Jurkat, Clone E6-1 (cell line): ENCODE measurements at places on chromosomes 2 and 18.
A peak's percentile ranks its signal among the peaks of the same experiment; 100 is the strongest.

DNA sequence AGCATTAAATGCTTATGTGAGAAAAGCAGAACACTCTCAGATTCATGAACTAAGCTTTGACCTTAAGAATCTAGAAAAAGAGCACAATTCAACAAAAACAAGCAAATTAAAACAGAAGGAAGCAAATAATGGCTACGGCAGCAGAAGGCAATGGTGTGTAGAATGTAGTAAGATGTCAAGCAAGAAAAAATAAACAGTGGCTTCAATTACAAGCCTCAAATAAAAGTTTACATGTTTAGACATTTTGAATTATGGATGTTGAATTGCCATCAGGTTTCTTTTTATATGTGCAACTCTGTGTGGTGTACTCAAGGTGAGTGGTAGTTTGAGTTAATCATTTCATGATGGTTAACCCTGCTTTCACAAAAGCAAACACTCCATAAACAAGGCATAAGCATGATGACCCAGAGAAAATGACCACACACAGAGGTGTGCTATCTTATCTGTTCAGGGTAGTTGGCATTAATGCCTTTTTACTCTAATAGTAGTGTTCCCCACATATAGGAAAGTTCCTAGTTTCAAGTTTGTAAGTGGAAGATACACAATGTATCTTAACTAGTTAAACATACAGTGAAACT lies 207.1 kb downstream of the FIGN start:
- no peak for DNase-seq

- DNase-seq = no peak
Measured at GRCh38 chr2:208172125-208172524, 8.7 kb upstream of the CRYGA start.

GRCh38 chr2:109151519-109151918 lies 22.5 kb downstream of the SH3RF3 start:
- no peak for DNase-seq

GRCh38 chr18:22711192-22711685 lies 221.9 kb upstream of the RBBP8 start:
- DNase-seq = no peak

GRCh38 chr2:229438430-229439159 lies 167.5 kb upstream of the PID1 start:
- no peak for DNase-seq

DNA sequence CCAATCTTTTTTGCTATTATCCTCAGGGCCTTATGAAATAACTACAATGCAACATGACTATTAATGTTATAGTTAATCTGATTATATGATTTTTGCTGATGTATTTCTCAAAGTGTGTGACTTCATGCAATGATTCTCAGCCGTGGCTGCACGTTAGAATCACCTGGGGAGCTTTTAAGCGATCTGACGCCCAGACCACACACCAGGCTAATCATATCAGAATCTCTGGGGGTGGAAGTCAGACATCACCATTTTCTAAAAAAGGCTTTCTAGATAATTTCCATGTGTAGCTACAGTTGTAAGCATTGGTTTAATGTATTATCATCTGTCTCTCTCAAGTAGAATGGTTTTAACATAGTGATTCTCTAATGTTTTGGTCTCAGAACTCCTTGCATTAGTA lies 5.5 kb upstream of the QPCT start:
- DNase-seq = no peak

DNA sequence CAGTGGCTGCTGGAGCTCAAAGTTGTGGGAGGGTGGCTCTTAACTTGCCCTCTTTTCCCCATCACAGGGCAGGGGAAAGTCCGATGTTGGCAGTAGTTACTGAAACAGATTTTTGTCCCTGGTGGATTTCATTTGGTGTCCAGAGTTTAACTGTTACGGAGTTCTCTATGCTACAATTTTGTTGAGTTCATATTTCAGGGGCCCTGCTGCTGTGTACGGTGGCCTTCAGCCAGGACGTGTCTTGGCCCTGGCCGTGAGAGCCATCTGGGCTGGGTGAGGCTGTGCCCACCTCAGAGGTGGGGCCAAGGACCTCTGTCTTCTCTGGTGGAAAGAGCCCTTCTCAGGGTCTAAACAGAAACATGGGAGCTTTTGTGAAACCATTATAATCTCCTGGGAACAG lies 67.4 kb downstream of the SH3YL1 start:
- no peak for DNase-seq

- DNase-seq = no peak
Measured at GRCh38 chr2:101549371-101549770, 74.5 kb upstream of the RFX8 start.

DNA sequence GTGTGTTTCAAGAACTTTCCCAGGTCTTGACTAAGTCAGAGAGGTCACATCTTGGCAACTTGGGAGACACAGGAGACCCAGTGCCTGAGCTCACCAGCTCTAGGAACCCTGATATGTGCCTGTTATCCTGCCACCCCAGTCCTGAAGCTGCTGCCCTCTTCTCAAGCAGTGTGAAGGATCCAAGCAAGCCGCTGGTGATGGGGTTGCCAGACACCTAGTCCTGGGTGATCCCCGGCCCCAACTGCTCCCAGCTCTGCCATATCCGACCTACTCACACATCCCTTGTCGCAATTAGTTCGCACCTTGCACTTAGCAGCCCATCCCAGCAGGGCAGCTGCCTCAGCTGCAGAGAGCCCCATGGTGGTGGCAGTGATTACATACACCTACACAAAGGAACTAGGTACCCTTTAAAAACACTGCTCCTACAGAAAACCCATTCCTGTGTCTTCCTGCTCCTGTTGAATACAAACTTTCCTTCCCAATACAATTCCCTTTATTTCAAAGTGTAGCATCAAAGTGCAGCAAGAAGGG lies 247.2 kb upstream of the RAB12 start:
- DNase-seq = no peak

- DNase-seq = no peak
Measured at GRCh38 chr2:61585383-61585782, 47.2 kb upstream of the XPO1 start.

GRCh38 chr18:58866066-58866772 lies 1.5 kb downstream of the ZNF532 start:
- no peak for DNase-seq

DNA sequence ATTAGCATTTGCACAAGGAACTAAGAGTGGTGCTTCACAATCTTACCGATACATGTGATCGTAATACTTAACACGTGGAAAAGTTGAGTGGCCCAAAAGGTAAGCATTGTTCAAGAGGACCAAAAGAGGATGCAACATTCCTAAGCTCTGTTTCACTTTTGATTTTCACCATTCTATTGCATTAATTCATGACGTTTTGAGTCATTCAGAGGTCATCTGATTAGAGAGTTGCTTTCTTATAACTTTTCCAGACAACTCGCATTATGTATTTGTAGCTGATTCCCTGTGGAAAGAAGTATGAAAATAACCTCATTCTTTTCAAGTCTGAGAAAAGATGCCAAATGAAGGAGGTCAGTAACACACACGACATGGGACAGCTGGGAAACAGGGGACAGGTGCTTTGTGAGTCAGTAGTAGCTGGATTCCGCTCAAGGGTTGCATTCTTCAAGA lies 344.4 kb downstream of the RND3 start:
- no peak for DNase-seq

DNA sequence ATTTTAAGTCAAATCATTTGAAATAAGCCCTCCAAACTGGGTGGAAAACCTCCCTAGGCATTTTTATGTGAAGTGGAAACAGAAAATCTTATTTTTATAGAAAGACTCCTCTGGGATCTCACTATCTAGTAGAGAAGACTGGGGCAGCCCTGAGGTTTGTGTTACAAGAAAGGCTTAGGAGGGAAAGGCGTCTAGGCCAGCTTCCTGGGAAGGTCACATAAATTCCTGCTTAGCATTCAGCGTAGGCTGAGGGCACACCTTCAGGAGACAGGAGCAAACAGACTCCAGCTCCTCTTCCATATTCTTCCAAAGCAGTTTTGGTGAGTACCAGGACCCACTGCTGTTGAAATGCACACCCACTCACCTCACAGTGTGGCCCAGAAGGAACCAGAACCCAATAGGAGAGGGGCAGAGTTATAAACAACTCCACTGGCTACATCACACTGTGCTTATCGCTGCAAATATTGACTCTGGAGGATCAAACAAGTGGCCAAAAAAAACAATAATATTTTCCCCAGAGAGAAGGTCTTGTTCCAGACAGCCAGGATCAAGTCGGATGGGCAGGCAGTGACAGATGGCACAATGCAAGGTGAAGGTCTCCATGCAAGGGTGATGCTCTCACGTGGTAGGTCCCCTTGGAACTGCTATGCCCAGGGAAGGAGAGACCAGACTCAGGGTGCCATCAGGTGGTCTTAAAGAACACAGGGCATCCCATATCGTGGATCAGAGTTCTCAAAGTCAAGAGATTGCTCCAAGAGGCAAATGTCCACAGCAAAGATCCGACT lies 17.7 kb upstream of the IGFBP2 start:
- no peak for DNase-seq

DNA sequence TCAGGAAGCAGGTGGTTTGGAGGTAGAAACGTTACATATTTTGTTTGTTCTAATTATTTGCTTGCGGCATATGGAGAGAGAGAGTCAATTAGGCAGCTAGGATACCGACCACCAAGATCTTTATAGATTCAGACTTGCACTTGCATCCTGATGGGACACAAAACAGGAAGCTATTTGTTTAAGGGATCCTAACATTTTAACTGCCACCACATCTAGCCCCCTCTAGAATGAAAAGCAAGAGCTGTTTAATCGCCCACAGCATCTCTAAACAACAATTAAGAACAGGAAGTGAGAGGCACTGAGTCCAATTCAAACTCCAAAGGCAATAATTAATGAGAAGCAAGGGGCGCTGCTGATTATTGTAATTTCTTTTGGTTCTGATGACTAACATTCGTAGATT lies 182.0 kb upstream of the LINC00305 start:
- DNase-seq = no peak

- DNase-seq = peak; percentile 61
Measured at GRCh38 chr2:28956415-28956826, 24.7 kb upstream of the TOGARAM2 start.

DNA sequence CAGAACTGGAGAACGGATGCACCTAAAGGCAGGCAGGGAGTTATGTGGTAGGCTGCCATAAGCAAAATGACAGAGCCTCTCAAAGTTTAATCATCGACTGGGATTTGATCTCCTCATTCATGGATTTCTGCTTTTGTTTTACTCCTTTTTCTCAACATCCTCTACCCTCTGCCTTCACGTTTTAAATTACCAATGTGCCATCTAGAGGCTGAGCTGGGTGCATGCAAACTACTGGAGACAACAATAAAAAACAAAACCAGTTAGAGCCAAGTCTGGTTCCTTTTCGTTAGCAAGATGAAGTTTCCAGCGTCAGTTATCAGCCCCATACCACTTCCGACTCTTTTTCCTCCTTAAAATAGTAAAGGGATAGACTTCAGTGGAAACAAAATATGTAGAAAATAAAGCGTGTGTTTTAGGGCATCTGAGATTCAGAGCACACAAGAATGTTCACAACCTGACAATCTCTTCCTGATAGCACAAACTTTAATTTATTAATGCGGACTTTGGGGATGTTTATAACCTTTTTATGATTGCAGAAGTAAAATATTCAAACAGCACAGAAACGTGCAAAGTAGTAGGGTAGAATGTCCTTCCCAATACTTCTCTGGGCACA lies 117.0 kb downstream of the LAMA1 start:
- peak; percentile 7 for DNase-seq

DNA sequence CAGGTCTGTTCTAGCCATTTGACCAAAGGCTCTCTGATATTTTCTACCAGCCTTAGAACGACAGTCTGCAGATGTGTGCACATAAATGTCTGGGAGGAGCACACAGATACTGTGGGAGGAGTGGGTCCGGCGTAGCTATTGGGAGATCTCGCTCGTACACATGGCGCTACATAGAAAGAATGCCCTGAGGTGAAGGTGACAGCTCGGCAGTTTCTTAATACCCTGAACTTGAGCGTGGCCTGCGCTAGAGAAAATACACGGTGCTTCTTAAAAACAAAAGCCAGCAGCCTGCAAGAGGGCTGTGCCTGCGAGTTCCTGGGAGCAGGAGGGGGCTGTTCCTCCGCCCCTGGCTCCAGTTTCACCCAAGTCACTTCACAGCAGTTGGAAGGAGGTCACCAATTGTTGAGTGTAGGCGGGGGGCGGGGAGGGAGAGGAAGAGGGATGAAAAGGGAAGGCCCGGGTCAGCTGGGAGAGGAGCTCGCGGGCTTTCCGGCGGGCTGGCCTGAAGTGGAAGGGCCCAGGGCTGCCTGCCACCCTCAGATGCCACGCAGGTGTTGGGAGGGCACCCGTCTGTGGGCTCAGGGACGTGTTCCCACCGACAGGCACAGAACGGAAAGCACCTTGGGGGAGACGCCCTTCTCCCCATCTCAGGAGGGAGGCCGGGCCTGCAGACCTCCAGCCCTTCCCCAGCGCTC lies 124.7 kb upstream of the ZNF516 start:
- no peak for DNase-seq
